ENCODE measurements at places on chromosomes 1 and 21.
A peak's percentile ranks its signal among the peaks of the same experiment; 100 is the strongest.

DNA sequence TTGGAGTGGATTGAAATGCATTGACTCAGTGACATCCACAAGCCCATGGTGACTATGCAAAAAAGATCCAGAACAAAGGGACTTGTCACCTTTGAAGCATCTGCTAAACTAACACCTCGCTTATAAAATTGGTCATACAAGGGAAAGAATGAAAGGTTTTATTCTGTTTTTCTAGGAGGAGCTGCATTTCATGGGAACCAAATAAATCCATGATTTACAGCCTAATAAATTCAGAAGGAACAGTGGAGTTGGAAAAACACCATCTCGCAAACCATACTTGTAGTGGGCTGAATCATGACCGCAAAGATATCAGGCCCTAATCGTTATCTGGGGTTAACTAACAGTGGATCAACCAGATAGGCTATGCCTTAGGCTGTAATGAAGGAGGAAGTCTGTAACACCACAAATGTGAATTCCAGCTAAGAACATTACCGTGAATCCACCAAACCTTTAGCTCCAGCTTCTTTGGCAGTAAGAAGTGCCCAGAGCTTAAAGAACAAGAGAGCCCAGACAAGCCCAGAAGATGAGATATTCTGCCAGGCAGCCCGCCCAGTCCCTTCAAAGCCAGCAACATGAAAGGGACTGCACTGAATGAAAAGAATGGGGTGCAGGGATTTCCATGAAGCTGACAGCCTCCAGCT, 27.4 kb downstream of the RSPH1 start:
- no peak for DNase-seq

GRCh38 chr1:150561254-150561973, 12.2 kb downstream of the ADAMTSL4 start:
- DNase-seq, result peak; percentile 47

GRCh38 chr1:181091309-181092040, 3.0 kb downstream of the IER5 start:
- DNase-seq, result no peak

DNA sequence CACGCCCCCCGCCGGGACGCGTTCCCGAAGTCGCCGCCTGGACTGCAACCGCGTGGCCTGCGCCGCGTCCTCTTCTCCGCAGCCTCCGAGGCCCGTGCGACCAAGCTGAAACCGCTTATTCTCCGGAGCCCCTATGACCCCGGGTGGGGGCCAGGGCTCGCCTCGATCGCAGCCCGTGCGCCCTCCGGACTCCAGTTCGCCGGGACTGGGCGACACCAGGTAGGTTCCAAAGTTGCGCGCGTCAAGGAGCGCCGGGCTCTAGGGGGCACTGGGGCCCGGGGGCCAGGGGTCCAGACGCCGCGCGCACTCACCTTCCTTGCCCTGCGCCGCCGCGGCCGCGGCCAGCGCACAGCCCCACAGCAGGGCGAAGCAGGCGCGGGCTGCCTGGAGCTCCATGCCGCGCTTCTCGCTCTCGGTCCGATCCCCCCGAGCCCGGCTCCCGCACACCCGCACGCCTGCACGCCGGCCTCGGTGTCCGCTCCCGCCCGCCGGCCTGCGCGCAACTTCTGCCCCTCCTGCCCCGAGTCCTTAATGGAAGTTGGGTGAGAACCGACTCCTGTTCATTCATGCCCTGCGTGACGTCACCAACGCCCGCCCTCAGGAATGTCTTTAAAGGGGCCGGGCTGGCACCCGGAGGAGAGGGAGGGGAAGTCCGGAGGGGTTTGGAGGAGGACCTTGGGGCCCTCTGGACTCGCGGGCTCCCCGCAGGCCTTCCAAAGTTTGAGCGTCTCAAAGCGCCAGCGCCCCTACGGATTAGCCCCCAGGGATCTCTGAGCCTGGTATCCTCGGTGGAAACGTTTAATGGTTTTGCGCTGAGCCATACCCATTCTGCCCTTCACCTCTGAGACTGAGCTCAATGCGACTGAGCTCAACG, at the start of gene EPHA2:
Gene EPHA2, minus strand, starts transcription at position 533 of the 874 bp plus-strand sequence. Its CDS starts 137 bp downstream, at position 396.
- DNase-seq, result no peak

DNA sequence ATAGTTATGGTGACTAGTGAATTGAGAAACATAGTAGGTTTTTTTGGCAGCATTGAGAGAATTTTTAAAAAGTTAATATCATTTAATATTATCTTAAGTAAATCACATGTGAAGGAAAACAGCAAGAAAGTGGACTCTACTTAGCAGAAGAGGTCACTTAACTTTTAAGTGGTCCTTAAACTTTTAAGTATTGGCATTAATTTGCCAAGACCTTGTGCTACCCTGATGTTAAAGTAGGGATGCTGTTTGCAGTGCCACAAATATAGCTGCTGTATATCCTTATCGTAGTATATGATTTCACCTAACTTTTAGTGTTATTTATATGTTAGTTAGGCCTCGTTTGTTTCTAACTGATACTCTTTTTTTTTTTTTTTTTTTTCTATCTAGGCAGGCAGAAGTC, 40.2 kb downstream of the SMG7 start:
- no peak for DNase-seq

GRCh38 chr1:221641811-221642210, 100.1 kb downstream of the DUSP10 start:
- no peak for DNase-seq

- no peak for DNase-seq
Measured at GRCh38 chr1:109775398-109775797, 11.7 kb upstream of the EPS8L3 start.

- DNase-seq, result peak; percentile 1
Measured at GRCh38 chr1:31570228-31570627, 6.1 kb upstream of the TINAGL1 start.

DNA sequence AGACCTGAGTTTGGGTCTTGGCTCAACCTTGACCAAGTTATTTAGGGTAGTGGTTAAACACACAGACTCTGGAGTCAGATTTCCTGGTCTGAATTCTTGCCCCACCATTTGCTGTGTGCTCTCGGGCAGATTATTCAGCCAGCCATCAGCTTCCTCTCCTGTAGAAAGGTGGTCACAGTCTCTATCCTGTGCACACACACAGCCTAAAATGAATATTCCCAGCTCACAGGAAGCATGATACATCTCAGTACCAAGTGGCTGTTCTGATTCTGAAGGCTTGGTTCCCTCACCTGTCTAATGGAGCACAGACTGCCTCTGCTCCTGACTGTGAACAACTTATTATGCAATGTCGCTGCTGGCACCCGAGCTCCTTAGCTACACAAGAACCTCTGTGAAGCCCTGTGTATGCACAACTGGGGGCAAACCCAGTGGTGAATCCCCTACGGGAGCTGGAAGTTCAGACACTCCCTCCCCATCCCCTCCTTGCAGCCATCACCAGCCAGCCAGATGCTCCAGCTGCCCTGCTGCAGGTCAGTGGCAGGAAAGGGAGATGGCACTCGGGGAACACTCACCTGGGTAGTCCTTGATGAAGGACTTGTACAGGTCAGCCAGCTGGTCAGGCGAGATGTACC, 13.7 kb downstream of the ENO1 start:
- no peak for DNase-seq

GRCh38 chr1:198549866-198550265, 9.4 kb upstream of the ATP6V1G3 start:
- peak; percentile 48 for DNase-seq

Data from GM10248 (cell line).